ENCODE measurements at places on chromosomes 4 and X.

DNA sequence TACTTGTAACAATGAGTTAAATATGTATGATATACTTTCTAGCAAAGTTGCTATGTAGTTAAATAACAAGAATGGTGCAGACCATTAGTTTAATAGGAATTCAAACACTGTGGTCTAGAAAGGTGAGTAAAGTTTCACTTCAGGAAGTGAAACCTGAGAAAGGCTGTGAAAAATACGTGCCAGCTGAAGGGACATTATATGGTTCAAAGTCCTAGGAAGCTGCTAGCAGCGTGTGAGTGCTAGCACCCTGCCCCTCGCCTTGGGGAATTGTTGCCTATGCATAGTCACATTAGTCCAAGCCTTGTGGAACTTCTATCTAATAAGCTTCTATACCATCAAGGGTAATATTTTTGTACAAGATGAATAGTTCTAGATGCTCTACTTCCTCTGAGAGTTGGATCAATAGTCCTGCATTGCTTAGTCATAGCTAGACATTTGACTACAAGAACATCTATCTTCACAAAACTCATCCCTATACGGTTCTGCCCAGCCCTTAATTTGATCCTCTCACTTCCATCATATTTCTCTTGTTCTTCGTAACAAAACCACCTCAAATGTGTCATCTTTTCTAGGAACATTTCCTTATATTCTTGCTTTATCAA is 45.8 kb upstream of the ARSJ start:
- peak; percentile 33 for DNase-seq

DNA sequence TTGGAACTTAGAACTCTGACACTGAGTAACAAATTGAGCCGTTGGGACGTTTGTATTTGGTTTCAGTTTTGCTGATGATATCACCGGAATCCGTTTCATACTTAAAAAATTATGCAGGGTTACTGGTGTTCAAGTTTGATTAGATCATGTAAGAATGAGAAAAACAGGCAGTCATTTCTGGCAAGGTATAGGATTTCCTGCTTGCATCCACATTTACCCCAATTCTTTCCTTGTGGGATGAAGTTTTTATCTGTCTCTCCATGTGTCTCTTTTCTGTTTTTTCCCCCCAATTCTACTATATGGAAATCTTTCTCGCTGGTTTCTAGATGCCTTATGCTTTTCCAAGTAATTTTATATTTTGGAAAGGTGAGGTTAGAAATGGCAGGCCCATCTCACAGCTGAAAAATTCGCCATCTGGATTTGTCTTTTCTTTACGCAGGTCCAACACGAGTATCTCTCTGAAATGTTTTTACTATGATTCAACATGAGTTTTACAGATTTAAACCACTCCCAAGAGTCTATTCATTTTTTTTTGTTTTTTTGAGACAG is 197.9 kb downstream of the SHOX start:
- no peak for DNase-seq

DNA sequence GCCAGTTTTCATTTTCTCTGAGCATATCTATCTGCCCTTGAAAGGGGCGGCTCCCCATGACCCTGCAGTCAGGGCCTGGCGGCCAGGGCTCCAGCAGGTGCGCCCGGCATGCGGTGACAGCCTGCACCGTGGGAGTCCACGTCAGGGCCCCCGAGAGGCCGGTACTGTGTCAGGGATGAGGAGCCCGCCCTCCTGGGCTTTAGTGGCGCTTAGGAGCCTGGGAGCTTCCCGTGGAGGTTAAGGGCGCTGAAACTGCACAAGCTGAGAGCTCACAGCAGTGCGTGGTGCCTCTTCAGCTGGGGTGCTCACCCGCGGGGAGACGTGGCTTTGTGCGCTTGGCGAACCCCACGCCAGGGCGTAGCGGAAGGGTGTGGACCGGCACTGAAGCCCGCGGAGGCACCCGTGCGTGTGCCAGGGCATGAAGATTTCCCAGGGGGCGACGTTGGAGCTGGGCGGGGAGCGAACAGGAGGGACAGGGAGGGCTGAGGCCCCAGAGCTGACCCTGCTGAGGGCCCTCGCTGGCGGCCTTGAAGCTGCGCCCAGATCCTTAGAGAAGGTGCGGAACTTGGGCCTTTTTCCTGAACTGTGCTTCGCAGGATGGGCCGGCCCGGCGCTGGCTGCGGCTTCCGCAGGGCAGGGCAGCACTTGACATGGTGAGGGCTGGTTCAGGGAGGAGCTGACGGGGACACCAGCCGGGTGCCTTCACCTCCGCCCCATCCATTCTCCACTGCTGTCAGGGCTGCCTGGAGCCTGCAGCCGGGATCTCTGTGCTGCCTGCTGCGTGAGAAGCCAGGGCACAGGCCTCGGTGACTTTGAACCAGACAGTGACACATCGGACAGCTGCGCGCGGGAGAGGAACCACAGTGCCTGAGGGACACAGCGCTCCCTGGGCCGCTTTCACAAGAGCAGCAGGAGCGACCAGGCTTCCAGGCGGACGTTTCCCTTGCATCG is 32.9 kb downstream of the HTT-AS start:
- no peak for DNase-seq

DNA sequence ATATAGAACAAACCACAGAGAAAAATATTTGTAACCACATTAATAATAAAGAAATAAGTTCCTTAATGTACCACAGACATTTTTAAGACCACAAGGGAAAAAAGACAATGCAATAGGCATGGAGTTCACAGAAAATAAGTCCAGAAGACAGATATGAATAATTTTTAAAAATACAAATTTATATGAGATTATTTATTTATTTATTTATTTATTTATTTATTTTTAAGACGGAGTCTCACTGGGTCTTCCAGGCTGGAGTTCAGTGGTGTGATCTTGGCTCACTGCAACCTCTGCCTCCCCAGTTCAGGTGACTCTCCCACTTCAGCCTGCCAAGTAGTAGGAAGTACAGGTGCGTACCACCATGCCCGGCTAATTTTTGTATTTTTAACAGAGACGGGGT is 53.7 kb downstream of the THAP9 start:
- DNase-seq: no peak

- DNase-seq: no peak
Observed at GRCh38 chrX:14362721-14363120, 166.6 kb upstream of the GLRA2 start.

GRCh38 chr4:89619206-89619962 is 217.6 kb downstream of the SNCA start:
- no peak for DNase-seq

DNA sequence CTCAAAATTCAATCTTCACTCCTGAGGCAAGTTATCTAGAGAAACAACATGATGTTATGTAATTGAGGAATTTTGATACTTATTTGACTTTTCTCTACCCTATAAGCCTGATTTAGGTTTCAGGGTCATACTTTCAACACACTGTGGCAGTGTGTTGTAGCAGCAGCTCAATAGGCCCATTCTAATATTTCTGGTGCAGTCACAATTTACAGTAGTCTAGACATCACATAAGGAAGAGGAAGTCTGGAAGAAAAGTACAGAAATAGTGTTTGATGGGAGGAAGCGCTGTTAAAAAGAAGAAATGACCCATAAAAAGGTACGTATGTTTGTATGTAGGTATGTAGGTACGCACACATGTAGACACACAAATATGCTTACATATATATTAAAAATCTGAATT is 194.3 kb downstream of the ARHGAP24 start:
- no peak for DNase-seq

GRCh38 chr4:177532358-177532757 is 90.1 kb upstream of the AGA start:
- DNase-seq: no peak

DNA sequence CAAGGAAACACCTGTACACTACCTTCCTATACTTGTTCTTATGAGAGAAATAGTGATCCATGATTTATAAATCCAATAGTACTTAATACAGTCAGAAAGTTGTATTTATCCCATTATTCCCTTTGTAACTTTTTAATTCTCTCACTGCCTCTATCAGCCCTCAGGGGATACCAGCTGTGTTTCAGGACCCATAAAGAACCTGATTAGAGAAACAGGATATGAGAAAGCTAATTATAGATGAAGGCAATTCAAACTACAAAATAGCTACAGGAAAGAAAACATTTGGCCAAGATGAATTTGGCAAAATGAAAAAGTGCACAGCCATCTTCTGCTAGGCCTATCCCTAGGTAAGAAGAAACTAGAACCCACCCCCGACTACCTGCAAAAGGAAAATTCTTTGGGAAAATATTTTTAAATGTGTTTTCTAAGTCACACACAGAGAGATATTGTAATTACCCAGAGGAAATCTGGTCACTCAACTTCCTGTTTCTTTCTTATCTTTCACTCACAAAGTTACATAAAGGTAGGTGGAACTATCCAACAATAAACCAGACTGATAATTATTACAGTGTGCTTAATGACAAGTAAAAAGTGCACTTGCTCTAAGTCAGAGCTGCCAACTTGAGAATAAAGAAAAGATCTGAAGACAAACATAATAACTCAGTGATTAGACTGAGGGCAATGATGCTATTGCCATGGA is 836.5 kb upstream of the HTR2C start:
- no peak for DNase-seq

- no peak for DNase-seq
Observed at GRCh38 chrX:73851014-73852009, 288.3 kb downstream of the CHIC1 start.
